Fibroblast of skin of right quadriceps (primary cell): ENCODE measurements at places on chromosomes 12 and 14.

DNA sequence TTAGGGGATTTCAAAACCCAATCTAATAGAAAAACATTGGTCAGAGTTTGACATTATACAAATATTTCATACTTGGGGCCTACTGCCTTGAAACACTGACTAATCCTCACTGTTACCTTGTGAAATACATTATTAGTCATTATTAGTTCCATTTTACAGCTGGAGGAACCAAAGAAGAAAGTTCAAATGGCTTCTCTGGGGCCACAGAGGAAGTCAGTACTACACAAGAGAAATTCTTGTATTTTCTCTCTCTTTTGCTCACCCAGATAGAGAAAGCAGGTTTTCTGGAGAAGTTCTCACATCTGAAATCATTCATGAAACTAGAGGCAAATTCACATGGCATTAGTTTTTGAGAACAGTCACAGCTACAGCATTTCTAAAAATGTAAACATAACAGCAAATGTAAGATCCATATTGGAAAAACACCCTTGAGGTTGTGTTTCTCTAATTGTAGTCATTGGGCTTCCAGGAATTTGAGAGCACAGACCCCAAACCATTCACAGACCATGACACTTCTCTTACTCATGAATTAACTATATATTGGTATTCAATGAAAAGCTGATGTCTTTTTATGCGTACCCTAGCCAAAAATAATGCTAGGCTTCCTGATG, 83.0 kb downstream of the LLPH start:
- peak; percentile 87 for DNase-seq

DNA sequence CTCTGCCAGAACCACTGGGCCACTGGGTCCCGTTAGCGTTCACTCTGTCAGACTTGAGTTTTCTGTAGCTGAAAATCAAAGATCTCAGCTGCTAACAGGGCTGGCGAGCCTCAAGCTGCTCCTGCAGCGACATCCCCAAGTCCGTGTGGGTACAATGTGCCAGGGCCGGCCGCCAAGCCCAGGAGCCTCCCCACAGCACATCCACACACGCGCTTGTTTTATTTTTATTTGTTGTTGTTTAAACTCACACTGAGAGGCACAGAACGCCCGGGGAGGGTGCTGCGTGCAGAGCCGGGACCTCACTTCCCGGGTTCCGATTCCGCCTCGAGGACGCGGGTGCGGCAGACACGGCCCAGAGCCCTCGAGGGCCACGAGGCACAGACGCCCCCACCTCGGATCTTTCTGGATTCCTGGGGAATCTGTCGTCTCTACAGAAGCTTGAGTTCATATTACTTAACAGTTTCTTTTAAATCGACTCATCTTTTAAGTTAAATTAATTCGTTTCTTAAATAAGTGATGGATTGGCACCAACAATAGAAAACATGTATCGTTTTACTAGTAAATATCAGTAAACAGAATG, 9.3 kb downstream of the GALNT9 start:
- no peak for DNase-seq

DNA sequence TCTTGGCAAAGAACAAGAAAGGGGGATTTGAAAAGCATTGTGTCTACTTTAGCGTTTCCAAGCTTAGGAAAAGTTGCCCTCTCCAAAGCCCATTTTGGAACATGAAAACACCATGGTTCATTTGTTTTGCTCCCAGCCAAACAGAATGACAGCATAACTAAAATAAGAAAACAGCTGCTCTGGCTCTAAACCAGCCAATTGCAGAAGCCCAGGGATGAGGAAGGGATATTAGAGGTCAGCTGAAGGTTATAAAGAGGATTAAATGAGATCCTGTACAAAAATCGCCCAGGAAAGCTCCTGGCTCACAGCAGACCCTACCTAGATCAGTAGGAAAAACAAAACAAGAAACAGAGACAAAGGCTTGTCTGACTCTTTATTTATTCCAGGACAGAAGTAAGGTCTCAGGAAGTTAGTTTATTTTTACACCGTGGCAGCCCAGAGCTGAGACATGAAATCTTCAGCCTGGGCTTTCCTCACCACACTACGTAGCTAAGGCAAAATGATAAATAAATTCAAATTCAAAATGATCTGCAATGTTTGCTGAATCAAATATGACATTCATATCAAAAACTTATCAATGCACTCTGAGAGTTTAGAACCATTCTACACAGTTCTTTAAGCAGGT, 25.9 kb downstream of the SPX start:
- no peak for DNase-seq

GRCh38 chr12:26694402-26694801, 138.6 kb downstream of the ITPR2 start:
- no peak for DNase-seq

- peak; percentile 39 for DNase-seq
Observed at GRCh38 chr14:60331201-60332045, 82.4 kb downstream of the PPM1A start.

GRCh38 chr14:72663956-72664650, 229.8 kb downstream of the DPF3 start:
- no peak for DNase-seq

DNA sequence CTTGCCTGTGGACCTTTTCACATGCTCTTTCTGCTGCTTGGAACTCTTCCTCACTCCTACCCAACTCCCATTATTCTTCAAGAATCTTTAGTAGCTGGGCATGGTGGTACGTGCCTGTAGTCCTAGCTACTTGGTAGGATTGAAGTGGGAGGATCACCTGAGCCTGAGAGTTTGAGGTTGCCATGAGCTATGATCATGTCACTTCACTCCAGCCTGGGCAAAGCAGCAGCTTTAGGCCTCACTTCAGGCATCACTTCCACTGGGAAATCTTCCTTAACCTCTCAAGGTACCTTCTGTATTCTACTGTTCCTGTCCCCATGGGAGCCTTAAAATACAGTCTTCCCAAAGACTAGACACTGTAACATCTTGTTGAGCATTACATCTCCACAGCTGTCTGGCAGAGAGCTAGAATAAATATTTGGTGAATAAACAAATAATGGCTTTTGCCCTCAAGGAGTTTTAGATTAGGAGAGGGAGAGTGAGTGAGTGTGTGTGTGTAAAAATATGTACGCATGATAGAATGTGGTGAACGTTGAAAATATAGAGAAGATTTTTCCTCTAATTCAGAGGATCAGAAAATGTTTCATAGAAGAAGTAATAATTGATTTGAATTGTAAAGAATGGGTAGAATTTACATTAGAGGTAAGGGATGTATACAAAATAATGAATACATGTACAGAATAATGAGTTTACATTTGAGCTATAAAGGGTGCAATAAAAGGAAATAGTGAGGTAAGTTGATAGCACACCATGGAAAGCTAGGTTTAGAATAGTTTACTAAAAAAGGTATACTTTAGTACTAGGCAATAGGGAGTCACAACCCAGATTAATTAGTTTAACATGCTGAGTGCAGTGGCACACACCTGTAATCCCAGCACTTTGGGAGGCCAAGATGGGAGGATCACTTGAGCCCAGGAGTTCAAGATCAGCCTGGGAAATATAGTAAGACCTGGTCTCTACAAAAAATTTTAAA, 29.2 kb upstream of the BMAL2 start:
- DNase-seq: no peak

DNA sequence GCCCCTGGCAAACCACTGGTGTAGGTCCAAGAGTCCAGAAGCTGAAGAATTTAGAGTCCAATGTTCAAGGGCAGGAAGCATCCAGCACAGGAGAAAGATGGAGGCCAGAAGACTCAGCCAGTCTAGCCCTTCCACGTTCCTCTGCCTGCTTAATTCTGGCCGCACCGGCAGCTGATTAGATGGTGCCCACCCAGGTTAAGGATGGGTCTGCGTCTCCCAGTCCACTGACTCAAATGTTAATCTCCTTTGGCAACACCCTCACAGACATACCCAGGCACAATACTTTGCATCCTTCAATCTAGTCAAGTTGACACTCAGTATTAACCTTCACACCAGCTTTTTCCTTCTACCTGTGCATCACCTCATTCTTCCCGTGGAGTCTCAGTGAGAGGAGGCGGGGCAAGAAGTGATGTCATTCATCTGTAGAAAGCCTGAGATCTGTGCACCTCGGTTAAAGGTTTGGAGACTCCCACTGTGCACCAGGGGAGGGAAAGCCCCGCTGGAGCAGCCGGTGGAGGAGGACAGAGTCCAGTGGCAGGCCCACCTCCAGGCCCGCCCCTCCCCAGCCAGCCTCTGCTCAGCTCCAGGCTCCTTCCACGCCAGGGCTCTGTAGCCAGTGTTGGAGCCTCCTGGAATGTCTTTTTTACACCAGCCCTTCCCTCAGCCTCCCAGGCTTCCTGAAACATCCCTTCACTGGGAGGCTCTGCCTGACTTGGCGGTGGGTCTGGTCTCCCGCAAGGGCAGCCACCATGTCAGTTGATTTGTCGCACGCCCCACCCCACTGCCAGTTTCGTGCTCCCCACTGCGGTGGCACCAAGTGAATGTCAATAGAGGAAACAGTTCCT, 80.1 kb upstream of the DYNC1H1 start:
- DNase-seq: no peak

DNA sequence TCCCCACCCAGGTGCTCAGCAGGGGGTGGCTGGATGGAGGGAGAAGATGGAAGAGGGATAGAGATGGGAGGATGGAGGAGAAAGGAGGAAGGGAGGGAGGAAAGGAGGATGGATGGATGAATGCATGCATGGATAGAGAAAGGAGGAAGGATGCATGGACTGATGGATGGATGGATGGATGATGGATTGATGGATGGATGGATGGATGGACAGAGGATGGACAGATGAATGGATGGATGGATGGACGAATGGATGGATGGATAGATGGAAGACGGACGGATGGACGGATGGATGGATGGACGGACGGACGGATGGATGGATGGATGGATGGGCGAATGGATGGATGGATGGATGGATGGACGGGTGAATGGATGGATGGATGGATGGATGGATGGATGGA, 64.1 kb downstream of the NCOR2 start:
- DNase-seq: no peak

- DNase-seq: peak; percentile 54
Observed at GRCh38 chr12:95838125-95838524, 20.6 kb upstream of the SNRPF start.

DNA sequence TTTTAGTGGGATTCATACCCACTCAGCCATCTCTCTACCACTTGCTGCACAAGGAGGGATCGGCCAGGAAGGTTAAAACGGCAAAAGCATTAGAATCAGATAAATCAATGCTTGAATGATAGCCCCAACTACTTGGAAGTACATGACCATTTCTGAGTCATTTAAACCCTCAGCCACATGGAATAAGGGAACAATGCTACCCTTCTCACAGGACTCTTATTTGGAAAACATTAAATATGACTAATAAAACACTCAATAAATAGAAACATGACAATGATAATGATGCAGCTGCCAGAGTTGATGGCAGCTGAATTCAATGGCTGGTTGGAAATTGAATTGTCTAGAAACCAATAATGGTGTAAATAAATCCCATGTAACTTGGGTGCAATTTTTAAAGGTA, 165.4 kb downstream of the FLRT2 start:
- no peak for DNase-seq
